ENCODE measurements at places on chromosomes 6 and 20.

DNA sequence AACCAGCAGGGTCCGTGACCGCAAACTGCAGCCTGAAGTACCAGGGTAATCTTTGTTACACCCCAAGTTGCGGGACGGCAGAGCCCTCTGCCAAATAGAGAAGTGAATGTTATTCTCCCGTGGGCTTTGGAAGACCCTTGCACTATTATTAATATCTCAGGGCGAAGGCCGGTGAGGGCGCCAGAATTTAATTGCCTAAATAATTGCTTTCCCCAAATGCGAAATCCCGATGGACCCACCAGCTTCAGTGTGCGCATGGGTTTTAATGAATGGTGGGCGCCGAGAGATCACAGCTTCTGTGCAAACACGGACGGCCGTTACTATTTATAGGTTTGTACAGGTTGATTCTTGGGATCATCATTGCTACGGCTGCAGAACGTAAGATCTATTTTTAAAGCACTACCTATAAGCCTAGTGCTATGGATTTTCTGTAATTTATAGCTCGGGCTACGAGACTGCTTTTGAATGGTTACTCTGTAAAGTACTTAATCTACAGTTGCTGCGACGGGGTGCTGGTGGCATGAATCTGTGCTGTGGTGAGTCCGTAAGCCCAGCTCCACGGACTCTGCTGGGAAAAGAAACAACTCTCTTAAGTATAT, 15.2 kb upstream of the PHACTR3 start:
- no peak for DNase-seq

GRCh38 chr6:33001685-33002084, 7.7 kb downstream of the HLA-DOA start:
- no peak for DNase-seq

GRCh38 chr20:22525821-22526220, 58.6 kb downstream of the FOXA2 start:
- DNase-seq = no peak

- DNase-seq = no peak
Observed at GRCh38 chr6:2718334-2719092, 32.2 kb downstream of the MYLK4 start.

DNA sequence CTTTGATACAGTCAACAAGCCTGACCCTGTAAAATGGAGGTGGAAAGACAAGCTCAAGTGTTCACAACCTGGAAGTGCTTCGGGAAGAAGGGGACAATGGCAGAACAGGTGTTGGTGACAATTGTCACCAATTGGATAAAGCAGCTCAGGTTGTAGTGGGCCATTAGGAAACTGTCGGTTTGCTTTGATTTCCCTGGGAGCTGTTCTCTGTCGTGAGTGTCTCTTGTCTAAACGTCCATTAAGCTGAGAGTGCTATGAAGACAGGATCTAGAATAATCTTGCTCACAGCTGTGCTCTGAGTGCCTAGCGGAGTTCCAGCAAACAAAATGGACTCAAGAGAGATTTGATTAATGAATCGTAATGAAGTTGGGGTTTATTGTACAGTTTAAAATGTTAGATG, 15.0 kb downstream of the CCR6 start:
- no peak for DNase-seq

- DNase-seq = no peak
Observed at GRCh38 chr6:163099621-163100171, 314.8 kb upstream of the QKI start.

DNA sequence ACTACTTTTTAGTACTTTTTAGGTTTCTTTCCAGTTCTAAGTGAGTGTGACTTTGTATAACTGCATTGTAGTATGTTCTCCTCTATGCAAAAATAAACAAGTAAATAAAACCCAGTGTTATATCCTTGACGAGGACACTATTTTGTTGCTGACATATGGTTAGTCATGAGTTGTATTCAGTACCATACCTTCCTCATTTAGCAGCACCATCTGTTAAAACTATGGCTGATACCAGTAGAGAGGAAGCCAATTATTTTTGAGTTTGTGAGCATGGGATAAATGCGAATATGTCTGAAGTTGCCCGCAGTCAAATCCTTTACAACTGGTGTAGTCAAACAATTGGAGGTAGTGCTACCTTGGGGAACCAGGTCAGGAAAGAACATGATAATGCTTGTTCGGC, 74.1 kb downstream of the CDKAL1 start:
- DNase-seq = no peak

- no peak for DNase-seq
Observed at GRCh38 chr6:127117979-127118297, 533 bp upstream of the RSPO3 start.

- DNase-seq = no peak
Observed at GRCh38 chr20:62535964-62536363, 60.2 kb upstream of the GATA5 start.

GRCh38 chr6:157505912-157506491, 125.0 kb downstream of the ZDHHC14 start:
- DNase-seq = no peak

GRCh38 chr20:19916531-19917485, 100.4 kb upstream of the NAA20 start:
- no peak for DNase-seq

DNA sequence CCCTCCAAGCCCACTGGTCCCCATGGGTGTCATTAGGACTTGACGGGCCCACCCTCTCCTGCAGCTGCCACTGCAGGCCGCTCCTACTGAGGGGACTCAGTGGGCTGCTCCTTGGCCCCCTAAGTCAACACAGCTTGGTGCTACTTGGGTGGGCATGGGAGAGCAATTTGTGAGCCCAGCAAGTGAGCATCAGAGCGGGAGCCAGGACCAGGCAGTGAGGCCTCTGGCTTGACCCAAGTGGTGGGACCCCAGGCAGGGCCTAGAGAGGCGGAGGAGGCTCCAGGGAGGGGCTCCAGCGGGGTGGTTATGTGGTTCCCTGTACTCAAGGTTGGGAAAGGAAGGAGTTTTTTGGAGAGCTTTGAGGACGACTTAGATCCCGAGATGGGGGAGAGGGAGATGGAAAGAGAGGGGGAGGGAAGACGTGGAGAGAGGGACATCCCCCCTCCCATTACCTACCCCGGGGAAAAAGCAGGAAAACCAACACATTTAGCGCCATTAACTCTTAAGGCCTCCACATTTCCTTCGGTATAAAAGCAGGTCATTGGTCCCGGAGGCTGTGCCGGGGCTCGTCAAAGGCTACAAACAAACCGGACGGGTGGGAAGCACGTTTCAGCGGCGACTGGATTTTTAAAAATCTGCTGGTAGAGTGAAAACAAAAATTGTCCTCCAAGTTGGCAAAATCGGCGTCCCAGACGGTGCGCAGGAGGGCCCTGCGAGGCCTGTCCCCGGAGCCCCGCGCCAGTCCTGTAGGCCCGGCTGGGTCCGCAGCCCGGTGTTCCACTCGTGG, 8.8 kb downstream of the FOXC1 start:
- no peak for DNase-seq

- DNase-seq = no peak
Observed at GRCh38 chr6:138953451-138953850, 34.6 kb downstream of the REPS1 start.

DNA sequence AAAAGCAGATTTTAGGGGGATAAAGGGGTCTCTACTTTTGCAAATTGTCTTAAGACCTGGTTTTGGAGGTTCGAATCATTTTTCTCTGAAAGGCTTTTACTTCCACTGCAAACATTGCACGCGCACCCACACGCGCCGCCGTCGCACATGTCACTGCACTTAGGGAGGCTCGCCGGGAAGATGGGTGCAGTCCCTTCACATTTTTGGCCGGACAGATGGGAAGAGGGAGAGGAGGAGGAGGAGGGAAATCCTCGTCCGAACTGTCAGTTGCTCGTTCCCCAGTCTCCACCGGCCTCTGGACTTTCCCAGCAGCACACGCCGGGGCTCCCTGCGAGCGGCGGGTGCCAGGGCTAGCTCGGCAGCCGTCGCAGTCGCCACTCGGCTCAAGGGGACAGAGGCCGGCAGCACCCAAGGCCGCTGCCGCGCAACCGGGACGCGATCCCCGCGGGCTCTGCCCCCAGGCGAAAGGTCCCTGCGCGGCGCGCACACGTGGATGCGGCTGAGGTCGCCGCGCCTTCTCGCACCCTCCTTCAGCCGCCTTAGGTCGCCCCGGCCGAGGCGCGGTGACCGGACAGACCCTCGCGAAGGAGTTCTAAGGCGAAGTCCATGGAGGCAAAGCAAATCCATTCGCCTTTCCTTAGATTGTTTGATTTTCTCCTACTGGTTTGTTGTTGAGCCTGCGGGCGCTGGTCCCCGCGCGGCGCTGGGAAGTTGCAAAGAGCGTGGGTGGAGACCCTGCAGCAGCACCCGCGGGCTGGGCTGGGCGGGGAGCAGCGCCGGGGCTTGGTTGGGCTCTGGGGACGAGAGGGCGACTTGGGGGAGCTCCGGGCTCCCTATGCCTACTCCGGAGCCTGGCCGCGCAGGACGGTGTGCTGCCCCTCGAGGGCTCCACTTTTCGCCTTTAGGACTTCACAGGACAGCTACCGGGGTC, 1.2 kb downstream of the MYB start:
- DNase-seq = no peak

DNA sequence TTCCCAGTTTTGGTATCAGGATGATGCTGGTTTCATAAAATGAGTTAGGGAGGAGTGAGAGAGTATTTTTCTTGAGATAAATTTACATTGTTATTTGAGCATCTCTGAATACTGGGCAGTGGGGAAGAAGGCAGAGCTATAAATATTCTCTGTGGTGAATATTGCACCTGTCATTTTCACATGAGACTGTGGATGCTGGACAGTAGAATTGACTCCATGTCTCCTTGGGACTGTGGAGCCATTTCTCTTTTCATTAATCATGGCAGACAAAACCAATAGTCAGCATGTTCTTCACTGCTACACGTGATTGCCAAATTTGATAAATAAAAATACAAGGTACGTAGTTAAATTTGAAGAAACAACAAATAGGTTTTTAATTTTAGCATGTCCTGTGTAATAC, 81.2 kb upstream of the PHACTR1 start:
- no peak for DNase-seq

- DNase-seq = no peak
Observed at GRCh38 chr6:36805096-36805797, 34.0 kb downstream of the CPNE5 start.

- DNase-seq = no peak
Observed at GRCh38 chr20:64058536-64058935, 4.5 kb upstream of the TCEA2 start.

GRCh38 chr20:37570419-37570818, 42.7 kb upstream of the BLCAP start:
- DNase-seq = no peak

DNA sequence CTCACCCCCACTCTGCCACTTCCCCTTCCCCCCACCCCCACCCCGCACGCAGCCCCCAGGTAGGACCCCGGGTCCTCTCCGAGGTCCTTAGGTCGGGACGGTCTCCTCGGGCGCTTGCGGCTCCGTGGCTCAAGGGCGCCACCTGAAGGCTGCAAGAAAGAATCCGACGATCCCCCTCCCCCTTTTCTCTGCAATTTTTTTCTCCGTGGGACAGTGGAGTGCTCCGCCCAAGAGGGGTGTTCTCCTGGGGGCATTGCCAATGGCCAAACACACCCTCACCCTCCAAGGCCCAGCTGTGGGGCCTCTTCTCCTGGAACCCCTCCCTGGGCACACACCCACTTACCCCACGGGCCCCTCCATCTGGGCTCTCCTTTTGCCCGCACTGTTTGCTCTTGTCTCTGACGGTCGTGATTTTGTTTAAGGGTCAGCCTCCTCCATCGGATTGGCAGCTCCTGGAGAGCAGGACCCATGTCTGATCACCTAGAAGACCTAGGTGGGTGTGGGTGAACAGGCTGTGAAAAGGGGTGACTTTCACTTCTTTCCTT, 1.1 kb upstream of the TMEM74B start:
- no peak for DNase-seq

GRCh38 chr20:21820688-21821087, 115.2 kb downstream of the PAX1 start:
- no peak for DNase-seq

- no peak for DNase-seq
Observed at GRCh38 chr6:159117563-159117962, 51.6 kb upstream of the FNDC1 start.

DNA sequence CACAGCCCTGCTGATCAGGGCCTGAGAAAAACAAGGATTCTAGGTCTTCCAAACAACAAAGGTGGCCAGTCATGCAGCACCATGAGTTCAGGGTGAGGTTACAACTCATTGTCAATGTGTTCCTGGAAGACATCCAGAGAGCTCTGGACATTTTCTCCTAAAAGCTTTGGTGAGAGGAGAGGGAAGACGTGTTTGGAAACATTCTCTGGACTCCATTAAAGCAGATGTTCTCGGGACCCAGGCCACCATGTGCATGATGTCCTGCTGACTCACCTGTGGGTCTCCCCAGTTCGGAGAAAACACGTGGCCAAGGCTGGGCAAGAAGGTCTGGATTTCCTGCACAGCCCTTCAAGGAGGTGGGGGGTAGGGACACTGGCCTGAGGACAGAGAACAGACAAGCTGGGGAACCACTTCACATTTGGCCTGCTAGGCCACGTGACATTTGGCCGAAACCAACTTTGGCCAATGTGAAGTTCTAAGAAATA, 61.6 kb downstream of the KCNB1 start:
- no peak for DNase-seq

GRCh38 chr20:31760519-31761240, 21.6 kb downstream of the TPX2 start:
- DNase-seq = no peak

DNA sequence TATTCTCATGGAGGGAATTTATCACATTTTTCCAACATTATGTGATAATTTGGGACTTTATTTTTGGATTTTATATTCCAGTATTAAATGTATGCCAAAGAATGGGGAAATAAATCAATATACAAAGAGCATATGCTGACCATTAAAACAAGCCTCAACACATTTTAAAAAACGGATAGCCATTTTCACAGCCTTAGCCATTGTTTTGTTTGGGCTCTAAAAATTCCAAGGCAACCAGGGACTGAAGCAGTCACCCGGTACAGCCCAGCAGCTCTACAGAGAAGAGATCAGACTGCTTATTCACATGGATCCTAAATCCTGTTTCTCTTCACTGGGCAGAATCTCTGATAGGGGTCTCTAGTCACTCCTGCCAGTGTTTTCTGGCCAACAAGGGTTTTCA, 150.2 kb upstream of the OGFRL1 start:
- DNase-seq = no peak

DNA sequence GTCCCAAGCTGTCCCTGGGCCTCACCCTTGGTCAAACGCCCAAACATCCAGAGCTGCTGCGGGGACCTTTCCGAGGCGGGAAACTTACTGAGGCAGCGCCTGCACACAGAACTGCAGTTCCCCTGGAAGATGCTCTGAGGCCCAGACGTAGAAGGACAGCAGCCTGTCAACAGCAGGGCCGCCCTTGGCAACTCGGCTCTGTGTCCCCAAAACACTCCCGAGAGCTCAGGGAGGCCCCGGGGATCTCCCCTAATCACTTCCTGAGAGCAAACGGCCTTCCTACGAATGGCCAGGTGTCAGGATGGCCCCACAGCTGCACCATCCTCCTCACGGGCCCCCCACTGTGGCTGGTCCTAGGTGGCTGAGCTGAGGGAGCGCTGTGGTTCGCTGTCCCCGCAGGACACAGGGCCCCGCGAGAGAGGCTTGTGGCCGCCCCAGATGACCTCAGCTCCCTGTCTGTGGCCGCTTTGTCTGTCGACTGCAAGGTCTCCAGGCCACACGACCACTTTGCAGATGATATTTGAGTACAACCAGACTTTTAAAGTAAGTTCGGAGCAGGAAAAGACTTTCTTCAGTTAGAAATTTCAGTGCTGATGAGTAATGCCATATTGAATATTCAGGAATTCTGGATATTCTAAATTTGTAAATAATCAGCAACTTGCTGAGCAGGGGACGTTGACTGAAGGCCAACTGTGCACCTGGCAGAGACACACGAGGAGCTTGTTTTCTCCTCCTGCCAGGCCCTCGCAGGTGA, 46.0 kb downstream of the DLL1 start:
- no peak for DNase-seq

All from activated CD8-positive, alpha-beta memory T cell treated with anti-CD3 and anti-CD28 coated beads for 48 hours (primary cell).